ENCODE measurements at places on chromosomes 4 and X.

- no peak for DNase-seq
These were observed 1.3 kb upstream of the ITM2A start for GRCh38 chrX:79368441-79368840.

GRCh38 chr4:121819216-121819965 is 4.3 kb downstream of the CCNA2 start:
- DNase-seq = no peak

GRCh38 chr4:57719456-57719855 is 609.3 kb upstream of the IGFBP7 start:
- no peak for DNase-seq

DNA sequence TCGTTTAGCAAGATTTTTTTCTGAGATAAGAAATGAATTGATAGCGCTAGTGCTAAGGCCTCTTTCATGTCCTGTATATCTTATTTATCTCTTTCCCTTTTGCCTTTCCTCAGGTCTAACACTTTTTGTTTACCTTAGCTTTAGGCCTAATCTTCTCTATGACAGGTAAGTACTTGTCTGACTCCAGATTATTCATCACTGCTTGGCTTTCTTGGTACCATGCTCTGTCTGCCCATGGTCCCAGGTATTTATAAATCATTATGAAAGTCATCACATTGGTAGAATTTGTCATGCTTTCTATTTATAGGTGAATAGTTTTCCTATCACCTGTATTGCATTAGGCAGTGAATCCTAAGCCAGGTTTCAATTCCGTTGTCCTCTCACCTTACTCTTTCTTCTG is 99.5 kb upstream of the CTSO start:
- DNase-seq = no peak

GRCh38 chr4:186039697-186040096 is 29.3 kb upstream of the TLR3 start:
- no peak for DNase-seq

DNA sequence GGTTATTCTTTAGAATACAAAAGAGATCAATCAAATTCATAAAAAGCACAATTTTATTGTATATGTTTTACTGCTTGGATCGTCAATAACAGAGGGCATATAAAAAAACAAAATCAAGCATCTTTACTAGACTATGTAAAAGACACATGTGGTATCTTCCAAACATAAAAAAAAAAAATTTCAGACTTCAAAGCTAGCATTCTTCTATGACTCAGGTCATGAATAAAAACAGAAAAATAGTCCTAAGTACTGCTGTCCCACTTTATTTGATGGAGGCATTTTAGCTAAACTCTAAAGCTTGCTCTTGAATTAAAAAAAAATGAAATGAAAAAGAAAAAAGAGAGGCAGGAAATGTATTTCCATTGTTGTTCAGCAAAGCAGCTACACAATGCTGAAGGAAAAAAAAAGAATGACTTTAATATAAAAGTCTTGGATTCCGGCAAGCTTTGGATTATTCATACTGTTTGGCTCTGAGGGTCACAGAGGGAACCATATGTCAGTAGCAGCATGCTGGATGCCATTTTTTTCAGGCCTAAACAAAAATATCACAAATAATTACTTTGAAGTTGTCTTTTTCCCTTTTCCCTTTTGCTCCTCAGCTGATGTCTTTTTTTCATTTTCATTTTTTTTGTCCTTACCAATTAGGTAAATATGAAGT is 249.1 kb upstream of the DIAPH2 start:
- no peak for DNase-seq

DNA sequence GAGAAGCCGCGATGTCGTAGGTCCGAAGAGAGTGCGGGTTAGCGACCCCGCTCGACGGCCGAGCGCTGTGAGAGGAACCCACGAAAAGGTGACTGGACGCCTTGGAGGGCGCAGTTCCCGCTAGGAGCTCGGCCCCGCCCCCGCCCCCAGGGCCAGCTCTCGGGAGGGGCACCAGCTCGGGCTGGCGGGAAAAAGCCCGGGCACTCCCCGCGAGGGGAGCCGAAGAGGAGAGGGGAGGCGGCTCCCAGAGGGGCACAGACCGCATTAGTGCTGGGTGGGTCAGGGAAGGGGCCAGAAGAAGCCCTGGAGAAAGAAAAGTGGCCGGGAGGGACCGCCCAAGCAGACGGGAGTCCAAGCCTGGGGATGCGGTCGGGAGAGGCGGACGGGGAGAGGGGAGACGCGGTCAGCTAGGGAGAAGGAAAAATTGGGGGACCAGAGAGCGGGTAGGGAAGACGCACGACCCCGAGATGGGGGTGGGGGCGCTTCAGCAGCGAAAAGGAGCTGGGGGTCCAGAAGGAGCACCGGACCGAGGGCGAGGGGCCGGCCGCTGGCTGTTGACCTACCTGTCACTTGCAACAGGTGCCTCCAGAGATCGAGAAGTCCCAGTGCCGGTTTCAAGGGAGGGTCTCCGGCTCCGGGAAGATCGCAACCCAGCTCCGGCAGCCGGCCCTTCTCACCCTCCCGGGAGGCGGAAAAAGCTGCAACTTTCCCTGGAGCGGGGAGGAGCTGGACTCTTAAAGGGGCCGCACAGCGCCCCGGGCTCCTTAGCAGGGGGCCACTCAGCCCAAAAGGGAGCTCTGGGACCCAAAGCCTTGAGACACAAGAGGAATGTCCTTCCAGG is at the start of gene SYTL4:
Gene SYTL4 (minus strand): TSS at position 681 of the 841 bp plus-strand sequence. CDS start 30,084 bp downstream, outside the sequence.
- no peak for DNase-seq

DNA sequence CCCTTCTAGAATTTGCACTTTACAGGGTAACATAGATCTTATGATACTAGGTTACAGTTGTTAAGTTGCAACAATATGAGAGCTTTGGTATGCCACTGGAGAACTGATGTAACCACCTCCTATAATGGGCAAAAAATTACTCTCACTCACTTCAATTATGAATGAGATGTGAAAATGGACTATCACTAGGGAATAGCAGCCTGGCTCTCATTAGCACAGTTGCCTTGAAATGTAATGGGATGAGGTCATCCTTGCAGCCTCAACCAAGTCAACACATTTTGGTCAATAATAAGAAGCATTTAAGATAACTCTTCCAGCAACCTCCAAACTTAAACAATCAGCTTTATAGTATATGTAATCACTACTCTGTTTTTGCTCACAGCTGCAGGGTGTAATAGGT is 69.4 kb downstream of the TBC1D9 start:
- no peak for DNase-seq

DNA sequence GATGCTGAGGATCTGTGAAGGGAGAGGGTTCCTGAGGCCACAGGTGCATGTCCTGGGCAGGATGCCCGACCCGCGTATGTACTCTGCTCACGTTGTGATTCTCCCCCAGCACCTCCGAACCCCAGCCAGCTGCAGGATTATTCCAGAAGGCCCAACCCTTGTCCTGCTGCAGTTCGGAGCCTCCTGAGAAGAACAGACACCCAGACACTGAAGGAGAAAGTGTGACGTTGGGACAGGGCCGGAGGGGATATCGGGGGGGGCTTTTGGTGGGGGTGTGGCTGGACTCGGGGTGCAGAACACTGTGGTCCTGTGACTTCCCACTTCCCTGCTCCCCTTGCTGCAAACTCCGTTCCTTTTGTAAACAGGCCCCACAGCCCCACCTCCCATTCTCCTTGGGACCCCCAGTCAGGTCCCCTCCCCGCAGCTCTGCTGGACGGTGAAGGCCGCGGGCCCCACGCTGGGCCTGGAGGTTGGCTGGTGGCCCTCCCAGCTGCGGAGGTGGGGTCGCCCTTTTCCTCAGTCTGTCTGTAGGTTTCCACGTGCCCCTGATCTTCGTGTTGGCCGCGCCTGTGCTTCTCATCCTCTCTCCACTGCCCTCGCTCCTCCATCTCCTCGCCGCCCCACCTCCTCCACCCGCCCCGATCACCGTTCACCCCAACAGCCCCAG is 83.0 kb upstream of the ADRA2C start:
- no peak for DNase-seq

DNA sequence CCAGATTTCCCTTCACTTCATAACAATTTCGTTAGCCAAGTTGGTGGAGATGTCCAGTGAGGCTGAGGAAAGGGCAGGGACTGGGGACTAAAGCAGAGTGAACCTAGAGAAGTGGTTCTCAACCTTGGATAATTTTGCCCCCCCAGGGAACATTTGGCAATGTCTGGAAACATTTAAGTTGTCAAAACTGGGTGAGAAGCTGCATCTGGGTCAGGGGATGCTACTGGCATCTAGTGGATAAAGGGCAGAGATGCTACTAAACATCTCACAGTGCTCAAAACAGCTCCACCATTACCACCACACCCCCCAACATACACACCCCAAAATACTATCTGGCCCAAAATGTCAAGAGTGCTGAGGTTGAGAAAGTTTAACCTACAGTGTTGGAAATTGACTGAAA is 32.0 kb upstream of the FGF16 start:
- no peak for DNase-seq

- no peak for DNase-seq
These were observed 21.7 kb downstream of the TMEM184C start for GRCh38 chr4:147638942-147639341.

GRCh38 chr4:40377512-40378365 is 42.6 kb downstream of the CHRNA9 start:
- DNase-seq = no peak

All from ascending aorta (tissue), 2 donors.